ENCODE measurements at places on chromosomes 13 and 19.

DNA sequence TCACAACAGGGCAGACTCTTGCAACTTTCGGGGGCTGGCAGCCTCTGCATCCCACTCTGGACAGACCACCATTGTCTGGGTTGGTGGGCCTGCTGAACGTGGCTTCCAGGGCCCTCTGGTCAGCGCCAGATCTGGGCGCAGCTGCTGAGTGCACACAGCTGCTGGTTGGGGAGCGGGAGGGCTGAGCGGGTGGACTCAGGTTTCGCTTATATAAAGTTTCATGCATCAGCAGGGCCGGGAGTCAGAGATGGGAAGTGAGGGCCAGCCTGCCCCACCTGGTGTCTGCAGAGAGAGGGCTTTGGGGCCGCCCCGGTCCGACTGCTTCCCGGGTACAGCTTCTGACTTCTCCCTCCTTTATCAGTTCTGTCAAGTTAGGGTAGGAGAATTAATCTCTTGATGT, 6.9 kb downstream of the ARHGEF7 start:
- DNase-seq = no peak

DNA sequence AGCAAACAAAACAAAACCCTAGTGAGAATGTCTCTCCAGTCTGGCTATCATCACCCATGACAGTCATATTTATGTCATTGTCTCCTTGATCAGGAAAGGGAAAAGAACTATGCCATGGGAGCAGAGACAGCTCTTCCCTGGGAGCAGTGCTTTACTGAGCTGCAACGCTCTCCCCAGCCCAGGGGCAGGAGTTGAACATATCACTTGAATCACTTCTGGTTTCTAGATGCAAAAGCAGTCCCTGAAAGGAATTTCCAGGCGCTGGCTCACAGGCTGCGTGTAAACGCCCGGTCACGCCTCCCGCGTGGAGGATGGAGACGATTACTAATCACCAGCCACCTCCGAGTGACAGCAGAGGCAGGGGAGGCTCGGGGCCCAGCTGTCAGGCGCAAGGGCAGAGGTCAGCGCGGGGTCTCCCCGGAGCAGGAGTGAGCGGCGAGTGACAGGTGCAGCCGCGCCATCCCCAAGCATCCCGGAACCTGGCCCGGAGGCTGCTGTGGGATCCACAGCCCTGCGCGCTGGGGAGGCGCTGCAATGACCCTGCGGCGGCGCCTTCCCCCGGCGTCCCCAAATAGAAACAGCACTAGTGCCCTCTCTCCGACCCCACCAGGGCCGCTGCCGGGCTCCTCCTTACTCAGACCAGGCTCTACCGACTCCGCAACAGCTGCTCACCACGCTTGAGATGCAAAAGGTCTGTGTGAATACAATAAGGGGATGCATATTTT, 23.5 kb upstream of the DCLK1 start:
- no peak for DNase-seq

GRCh38 chr13:83798731-83799130, 83.5 kb downstream of the SLITRK1 start:
- DNase-seq = no peak

GRCh38 chr19:43414554-43414953, at the start of gene TEX101:
Gene TEX101, plus strand, starts transcription at chr19:43414890. Its CDS starts 1,030 bp downstream, at chr19:43415920.
- no peak for DNase-seq

GRCh38 chr13:24709186-24709913, 29.1 kb downstream of the ATP12A start:
- DNase-seq = peak; percentile 68

GRCh38 chr13:44425815-44426078, 52.1 kb downstream of the SERP2 start:
- DNase-seq = no peak

DNA sequence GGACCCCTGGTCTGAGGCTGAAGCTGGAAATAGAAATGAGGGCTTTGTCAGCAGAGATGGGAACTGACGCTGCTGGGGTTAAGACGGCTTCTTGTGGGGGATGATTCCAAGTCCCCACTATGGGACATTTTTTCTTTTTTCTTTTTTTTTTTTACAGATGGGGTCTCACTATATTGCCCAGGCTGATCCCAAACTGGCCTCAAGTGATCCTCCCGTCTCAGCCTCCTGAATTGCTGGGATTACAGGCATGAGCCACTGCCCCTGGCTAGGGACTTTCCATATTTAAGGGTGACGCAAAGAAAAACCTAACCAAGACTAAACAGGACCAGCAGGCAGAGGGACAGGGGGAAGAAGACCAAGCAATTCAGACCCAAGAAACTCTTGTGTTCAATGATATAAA, 10.0 kb downstream of the LRFN3 start:
- no peak for DNase-seq

- DNase-seq = no peak
Observed at GRCh38 chr19:55472463-55472862, 4.0 kb upstream of the ZNF628 start.

DNA sequence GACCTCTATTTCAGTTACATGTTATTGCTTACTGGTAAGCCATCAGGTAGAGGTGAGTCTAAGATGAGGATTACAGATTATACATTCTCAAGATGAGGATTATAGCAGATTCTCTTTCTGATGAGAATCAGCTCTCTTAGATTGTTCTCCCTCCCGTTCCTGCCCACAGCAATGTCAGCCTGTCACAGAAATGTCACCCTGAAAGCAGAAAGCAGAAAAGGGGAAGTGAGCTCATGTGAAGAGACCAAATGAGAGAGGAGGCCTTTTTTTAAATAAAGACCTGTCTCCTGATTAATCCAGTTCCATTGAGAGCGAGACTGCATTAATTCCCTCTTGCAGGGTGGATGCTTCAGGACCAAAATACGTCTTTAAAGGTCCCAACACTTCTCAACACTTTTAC, 445.6 kb downstream of the KCTD12 start:
- DNase-seq = no peak

GRCh38 chr19:29810504-29810871, 1.3 kb upstream of the CCNE1 start:
- no peak for DNase-seq

DNA sequence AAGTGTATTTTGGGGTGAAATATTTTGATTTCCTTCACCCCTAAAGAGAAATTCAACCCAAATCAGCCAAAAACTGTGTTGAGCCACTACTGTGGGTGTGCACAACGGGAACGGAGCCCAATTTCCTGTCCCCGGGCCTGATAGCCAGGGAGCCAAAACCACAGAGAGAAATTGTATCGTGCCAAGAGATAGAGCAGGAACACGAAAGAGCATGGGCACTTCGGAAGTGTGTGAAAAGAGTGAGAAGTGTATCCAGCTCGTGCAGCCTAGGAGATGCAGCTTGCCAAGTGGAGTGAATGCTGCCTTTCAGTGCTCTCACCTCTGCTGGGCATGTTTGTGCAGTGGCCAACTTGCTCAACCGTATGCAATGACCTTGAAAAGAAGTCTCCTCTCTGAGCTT, 19.4 kb upstream of the PLEKHF1 start:
- no peak for DNase-seq

DNA sequence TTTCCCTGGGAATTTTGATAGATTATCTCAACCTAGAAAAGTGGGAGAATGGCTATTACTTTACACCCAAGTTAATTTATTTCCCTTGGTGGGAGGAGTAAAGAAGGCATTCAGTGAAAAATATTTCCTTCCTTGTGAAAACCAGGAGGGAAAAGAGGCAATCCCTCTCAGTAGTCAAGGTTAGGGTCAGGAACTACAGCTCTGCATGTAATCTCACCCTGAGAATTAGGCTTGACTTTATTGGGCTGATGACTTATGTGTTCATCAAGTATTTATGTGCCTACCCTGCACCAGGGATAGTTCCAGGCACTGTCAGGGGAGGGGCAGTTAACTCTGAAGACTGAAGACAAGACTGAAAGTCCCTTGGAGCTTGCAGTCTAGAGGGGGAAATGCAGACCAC, 281.8 kb downstream of the DLEU7 start:
- DNase-seq = no peak

GRCh38 chr19:11203194-11204075, 6.1 kb upstream of the KANK2 start:
- DNase-seq = peak; percentile 68

DNA sequence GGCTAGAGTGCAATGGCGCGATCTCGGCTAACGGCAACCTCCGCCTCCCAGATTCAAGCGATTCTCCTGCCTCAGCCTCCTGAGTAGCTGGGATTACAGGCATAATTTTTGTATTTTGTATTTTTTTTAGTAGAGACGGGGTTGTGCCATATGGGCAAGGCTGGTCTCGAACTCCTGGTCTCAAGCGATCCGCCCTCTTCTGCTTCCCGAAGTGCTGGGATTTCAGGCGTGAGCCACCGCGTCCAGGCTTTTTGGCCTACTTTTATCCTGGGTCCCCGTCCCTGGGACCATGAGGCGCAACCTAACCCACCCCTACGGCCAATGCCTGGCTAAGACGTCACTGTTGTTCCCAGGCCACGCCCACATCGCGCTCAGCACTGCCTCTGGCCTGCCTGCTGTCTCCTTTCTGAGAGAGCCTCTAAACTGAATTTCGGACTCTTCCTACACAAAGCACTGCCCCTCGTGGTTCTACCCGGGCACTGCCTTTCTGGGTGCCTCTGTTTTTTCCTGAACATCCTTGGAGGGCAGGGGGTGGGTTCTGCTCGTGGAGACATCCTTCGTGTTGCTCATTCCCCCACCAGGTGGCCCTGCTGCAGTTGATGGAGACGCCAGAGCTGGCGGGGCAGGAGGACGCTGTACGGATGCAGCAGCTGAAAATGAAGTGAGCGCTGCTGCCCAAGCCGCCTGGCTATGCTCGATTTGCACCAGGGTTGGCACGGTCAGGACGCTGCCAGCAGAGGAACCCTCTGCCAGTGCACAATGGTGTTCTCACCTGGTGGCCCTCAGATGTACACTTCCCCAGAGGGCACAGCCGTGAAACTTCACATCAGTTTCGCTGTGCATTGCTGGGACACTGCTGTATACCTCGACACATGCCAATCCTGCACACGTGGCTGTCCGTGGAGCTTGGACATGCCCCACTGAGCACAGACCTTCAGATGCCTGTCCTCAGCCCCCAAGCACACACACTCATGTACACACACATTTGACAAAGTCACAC, 2.0 kb downstream of the REX1BD start:
- no peak for DNase-seq

GRCh38 chr19:53554804-53555203, 16.9 kb downstream of the ZNF331 start:
- DNase-seq = no peak

DNA sequence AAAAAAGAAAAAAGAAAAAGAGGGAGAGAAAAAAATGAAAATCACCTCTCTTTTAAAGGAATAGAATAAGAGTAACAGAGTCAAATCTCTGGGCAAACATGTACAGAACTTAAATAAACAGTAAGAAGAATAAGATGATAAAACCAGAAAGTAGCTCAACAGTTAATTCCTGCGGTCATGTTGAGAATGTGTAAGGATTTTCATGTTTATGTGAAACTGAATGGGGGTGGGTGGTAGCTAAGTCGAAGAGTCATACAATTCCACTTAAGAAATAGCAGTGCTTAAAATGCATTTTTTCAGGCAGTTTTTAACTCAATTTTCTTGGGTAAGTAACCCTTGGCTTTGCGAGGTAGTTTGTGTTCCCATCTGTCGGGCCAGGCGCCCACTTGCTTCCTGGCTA, 60.9 kb downstream of the PEX11G start:
- DNase-seq = no peak

GRCh38 chr13:72556945-72557344, 170.5 kb downstream of the MZT1 start:
- no peak for DNase-seq

DNA sequence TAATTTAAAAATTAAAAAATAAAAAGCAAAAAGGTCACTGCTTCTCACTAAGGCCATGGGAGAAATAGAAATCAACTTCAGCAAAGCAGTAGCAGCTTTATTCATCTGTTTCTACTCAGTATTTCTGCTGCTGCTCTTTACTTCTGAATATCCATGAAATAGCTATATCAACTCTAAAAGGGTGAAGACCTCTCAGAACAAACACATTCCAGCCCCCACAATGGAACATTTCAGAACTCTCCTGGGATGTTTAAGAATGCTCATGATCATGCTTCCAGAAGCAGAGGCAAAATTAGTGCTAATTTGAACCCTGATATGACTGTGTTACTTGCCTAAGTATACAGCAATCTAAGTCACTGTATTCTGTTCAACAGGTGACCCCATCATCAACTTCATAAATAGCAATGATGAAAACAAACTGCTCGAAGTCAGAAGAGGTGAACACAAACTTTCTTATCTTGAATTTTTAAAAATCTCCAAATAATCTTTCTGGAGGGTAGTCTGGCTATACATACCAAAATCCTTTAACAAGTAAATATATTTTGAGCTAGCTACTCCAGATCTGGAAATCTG, 29.6 kb upstream of the DOCK9 start:
- DNase-seq = no peak

Data from stimulated activated naive CD8-positive, alpha-beta T cell treated with anti-CD3 and anti-CD28 coated beads, Interleukin-15, Interleukin-2, amounts not matched to agents 100 U/mL and 50 U/mL, for 24 hours (primary cell).